Small intestine (tissue), 16 donors: ENCODE measurements at places on chromosomes 4 and X.

DNA sequence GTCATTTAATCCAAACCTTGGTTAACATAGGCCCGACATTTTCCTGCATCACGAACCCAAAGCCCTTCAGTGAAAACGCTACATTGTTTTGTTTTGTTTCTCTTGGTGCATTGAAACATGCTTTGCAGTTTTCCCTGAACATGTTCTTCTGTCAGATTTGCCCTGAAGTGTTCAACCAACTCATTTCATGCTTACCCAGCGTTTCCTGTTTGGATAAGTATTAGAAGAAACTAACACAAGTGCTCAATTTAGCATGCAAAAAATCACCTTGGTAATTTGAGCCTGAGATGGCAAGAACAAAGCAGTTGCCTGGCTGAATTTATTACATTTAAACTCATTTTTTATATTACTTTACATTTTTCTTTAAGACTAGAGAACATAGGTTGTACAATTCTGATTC lies 160.1 kb upstream of the VCX3A start:
- no peak overlapping the region for H3K4me3 ChIP-seq
- DNase-seq = no peak
- no peak overlapping the region for H3K27ac ChIP-seq

- H3K27ac ChIP-seq = no peak overlapping the region
- no peaks in the 10 kb centered on the region for H3K4me1 ChIP-seq
- no peaks in the 10 kb centered on the region for H3K27me3 ChIP-seq
- no peaks in the 10 kb centered on the region for H3K36me3 ChIP-seq
Observed at GRCh38 chr4:175998782-175999181, 66.9 kb upstream of the WDR17 start.

DNA sequence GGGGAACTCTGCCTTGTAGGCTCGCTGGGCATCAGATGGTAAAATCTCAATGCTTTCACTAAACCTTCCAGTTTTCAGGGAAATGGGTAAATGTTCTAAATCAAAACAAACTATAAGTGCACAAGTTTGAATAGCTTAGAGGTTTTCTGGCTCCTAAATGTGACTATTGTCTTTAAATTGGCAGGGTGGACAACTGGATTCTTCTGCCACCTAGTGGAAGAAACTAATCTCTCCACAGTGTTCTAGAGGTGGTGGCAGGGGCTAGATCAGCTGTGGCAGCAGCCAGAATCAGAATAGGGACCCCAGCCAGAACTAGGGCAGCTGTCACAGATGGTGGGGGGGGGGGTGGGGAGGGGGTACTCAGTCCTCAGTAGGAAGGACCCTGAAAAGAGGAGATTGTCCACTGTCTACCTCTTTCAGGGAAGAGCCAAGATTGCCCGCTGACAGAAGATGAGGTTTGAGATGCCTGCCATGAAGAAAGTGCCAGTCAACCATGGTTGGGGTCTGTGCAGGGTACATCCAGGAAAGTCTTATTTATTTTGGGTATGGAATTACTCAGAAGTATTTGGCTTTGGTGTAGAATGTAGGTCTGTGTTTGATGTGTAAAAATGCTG lies 201.4 kb downstream of the CCNG2 start:
- no peak overlapping the region for H3K4me3 ChIP-seq
- no peak overlapping the region for H3K27ac ChIP-seq
- H3K36me3 ChIP-seq = no peaks in the 10 kb centered on the region
- no peaks in the 10 kb centered on the region for H3K4me1 ChIP-seq
- no peaks in the 10 kb centered on the region for H3K27me3 ChIP-seq
- DNase-seq = peak; percentile 51

GRCh38 chrX:85020216-85020615 lies 16.5 kb downstream of the APOOL start:
- H3K4me1 ChIP-seq = no peaks in the 10 kb centered on the region
- DNase-seq = no peak
- no peak overlapping the region for H3K27ac ChIP-seq
- H3K27me3 ChIP-seq = no peaks in the 10 kb centered on the region
- H3K36me3 ChIP-seq = peaks cover 9% of the 10 kb centered on the region

DNA sequence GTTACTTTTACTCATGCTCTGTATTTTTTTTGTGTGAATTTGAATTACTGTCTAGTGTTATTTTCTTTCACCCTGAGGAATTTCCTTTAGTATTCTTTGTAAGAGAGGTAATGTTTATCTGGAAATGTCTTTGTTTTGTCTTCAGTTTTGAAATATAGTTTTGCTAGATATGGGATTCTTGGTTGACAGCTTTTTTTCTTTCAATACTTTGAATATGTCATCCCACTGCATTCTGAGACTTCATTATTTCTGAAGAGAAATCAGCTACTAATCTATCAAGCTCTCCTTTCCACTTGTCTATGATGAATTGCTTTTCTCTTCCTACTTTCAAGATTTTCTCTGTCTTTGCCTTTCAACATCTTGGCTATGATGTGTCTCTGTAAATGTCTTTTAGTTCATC lies 217.0 kb upstream of the CASK start:
- H3K27ac ChIP-seq = no peak overlapping the region
- no peak overlapping the region for H3K4me3 ChIP-seq
- no peaks in the 10 kb centered on the region for H3K36me3 ChIP-seq
- no peaks in the 10 kb centered on the region for H3K4me1 ChIP-seq
- no peaks in the 10 kb centered on the region for H3K27me3 ChIP-seq

DNA sequence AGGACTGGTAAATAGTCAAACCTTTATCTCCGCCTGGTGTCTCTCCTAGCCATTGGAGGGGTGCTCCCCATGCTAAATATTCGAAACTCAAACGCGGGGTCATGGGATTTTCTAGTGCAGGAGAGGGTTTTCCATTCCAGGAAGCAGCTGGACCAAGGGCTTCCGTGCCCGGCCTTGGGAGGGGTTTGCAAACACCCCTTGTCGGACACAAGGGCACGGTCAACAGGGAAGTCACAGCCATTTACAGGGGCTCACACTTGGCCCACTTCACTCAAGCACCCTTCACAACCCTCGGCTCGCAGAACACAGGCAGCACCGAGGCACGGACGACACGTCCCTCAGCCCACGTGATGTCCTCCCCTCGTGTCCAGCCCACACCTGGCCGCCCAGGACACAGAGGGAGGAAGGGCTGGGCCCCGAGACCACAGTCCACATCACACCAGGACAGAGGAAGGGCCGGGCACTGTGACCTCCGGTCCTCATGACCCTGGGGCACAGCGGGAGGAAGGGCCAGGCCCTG lies 10.3 kb upstream of the PLCXD1 start:
- H3K4me1 ChIP-seq = no peaks in the 10 kb centered on the region
- DNase-seq = no peak
- H3K36me3 ChIP-seq = no peaks in the 10 kb centered on the region
- no peaks in the 10 kb centered on the region for H3K27me3 ChIP-seq

DNA sequence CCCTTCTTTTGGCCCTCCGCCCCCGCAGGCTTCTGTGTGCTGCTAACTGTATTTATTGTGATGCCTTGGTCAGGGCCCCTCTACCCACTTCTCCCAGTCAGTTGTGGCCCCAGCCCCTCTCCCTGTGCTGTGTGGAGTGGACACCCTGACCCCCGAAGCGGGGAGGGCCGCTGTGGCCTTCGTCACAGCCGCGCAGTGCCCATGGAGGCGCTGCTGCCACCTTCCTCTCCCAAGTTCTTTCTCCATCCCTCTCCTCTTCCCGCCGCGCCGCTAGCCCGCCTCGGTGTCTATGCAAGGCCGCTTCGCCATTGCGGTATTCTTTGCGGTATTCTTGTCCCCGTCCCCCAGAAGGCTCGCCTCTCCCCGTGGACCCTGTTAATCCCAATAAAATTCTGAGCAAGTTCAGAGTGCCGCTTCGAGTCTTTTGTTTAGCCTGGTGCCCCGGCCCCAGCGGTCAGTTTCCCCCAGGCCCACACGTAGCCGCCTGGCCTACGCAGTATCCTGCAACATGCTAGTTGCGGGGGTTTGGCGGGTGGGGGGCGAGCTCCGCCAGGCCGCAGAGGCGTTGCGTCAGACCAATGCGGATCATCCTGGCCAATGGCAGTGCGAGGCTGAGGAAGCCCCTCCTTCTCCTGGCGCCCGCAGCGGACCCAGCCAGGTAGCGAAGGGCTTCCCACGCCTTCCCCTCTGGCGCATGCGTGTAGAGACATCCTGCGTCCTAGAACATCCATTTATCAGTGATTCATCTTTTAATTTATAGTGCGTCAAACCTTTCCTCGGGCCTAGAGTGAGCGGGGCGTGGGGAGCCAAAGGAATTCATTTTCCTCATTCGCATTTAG lies 5.6 kb upstream of the KANTR start:
- H3K36me3 ChIP-seq = peaks cover 4% of the 10 kb centered on the region
- H3K4me1 ChIP-seq = no peaks in the 10 kb centered on the region
- H3K4me3 ChIP-seq = no peak overlapping the region
- H3K27me3 ChIP-seq = no peaks in the 10 kb centered on the region
- DNase-seq = peak; percentile 81
- peak overlapping the region; percentile 96 for H3K27ac ChIP-seq

DNA sequence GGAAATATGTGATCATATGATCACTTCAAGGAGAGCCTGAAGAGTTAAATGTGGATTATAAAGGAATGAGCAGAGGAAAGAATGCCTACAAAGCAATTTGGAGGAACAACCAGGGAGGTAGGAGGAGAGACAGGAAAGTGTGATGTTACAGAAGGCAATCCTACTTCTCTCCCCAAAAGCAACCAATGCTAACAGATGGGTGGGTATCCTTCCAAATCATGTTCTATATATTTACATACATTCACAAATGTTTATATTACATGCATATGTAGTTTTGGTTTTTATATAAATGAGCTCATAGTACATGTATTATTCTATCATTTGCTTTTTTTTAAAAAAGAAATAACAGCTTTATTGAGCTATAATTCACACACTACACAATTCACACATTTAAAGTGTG lies 56.0 kb downstream of the ZCCHC12 start:
- no peaks in the 10 kb centered on the region for H3K4me1 ChIP-seq
- no peak overlapping the region for H3K27ac ChIP-seq
- no peaks in the 10 kb centered on the region for H3K36me3 ChIP-seq

- H3K4me1 ChIP-seq = no peaks in the 10 kb centered on the region
- H3K27ac ChIP-seq = no peak overlapping the region
- H3K4me3 ChIP-seq = no peak overlapping the region
- H3K27me3 ChIP-seq = no peaks in the 10 kb centered on the region
- DNase-seq = no peak
Observed at GRCh38 chr4:3360777-3361176, 68.0 kb downstream of the RGS12 start.

- no peak overlapping the region for H3K27ac ChIP-seq
- H3K27me3 ChIP-seq = no peaks in the 10 kb centered on the region
- no peak for DNase-seq
- no peaks in the 10 kb centered on the region for H3K4me1 ChIP-seq
Observed at GRCh38 chr4:145260091-145260490, 79.7 kb upstream of the OTUD4 start.

DNA sequence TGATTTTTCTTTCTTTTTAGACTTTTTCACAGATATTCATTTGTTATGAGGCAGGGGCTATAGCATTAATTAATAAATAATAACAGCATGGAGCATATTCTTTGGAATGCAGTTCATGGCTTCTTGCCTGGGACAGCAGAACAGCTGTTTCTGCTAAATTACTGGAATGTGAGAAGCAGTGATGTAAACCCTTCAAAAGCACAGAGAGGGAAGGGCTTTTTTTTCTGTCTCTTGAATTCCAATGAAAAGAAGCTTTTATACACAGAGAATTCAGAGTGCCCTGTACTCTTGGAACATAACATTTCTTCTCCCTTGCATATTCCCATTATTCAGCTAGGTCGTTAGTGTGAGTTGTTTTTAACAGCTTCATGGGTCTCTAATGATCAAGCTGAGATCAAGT lies 28.5 kb upstream of the ANK2 start:
- H3K4me1 ChIP-seq = no peaks in the 10 kb centered on the region
- no peak overlapping the region for H3K27ac ChIP-seq
- no peaks in the 10 kb centered on the region for H3K36me3 ChIP-seq
- DNase-seq = peak; percentile 6
- H3K4me3 ChIP-seq = no peak overlapping the region

DNA sequence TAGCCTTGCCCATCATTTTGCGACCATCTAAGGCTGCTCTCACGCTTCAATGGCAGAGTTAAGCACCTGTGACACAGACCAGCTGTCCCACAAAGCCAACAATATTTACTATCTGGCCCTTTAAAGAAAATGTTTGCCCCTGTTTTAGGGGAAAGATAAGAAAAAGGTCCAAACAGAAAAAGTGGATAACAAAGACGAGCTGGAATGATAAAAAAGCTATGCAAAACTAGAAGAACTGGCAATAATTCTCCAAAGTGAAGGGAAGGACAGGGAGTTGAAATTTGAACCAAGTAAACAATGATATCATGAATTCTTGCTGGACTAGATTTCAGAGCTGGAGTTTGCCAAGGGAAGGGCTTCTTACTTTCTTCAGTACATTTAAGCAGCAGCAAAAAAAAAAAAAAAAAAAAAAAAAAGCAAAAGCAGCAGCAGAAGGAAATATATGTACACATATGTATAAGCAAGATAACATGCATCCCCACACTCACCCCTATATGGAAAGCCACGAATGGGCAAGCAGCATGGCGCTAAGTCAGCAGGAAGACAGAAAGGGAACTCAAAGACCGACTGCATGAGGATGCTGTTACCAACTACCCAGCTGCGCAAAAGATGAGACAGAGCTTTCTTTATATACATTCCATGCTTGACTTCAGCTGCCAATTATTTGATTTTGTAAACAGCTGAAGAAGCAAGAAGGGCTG lies 12.5 kb downstream of the TRAPPC2 start:
- H3K27me3 ChIP-seq = no peaks in the 10 kb centered on the region
- no peaks in the 10 kb centered on the region for H3K36me3 ChIP-seq
- H3K4me3 ChIP-seq = no peak overlapping the region
- no peak for DNase-seq
- no peak overlapping the region for H3K27ac ChIP-seq
- H3K4me1 ChIP-seq = no peaks in the 10 kb centered on the region

GRCh38 chrX:151505796-151506195 lies 57.7 kb upstream of the PASD1 start:
- H3K36me3 ChIP-seq = no peaks in the 10 kb centered on the region
- H3K4me1 ChIP-seq = no peaks in the 10 kb centered on the region
- no peak overlapping the region for H3K27ac ChIP-seq
- no peak overlapping the region for H3K4me3 ChIP-seq

- H3K4me1 ChIP-seq = no peaks in the 10 kb centered on the region
- H3K27me3 ChIP-seq = no peaks in the 10 kb centered on the region
- H3K27ac ChIP-seq = no peak overlapping the region
- no peaks in the 10 kb centered on the region for H3K36me3 ChIP-seq
- no peak overlapping the region for H3K4me3 ChIP-seq
- DNase-seq = no peak
Observed at GRCh38 chr4:152508386-152508785, 27.5 kb downstream of the FBXW7 start.

GRCh38 chrX:50483283-50483682 lies 12.7 kb upstream of the DGKK start:
- DNase-seq = no peak
- H3K36me3 ChIP-seq = no peaks in the 10 kb centered on the region
- H3K4me3 ChIP-seq = no peak overlapping the region
- no peaks in the 10 kb centered on the region for H3K27me3 ChIP-seq

- no peaks in the 10 kb centered on the region for H3K4me1 ChIP-seq
- no peak for DNase-seq
- no peaks in the 10 kb centered on the region for H3K36me3 ChIP-seq
- H3K27ac ChIP-seq = no peak overlapping the region
- no peak overlapping the region for H3K4me3 ChIP-seq
Observed at GRCh38 chrX:118862979-118863378, 39.4 kb downstream of the ZCCHC12 start.

GRCh38 chr4:137534516-137534915 lies 2.2 kb upstream of the PCDH18 start:
- no peak overlapping the region for H3K27ac ChIP-seq
- no peaks in the 10 kb centered on the region for H3K27me3 ChIP-seq
- no peaks in the 10 kb centered on the region for H3K4me1 ChIP-seq
- no peak for DNase-seq
